Endodermal cell (in vitro differentiated cells): ENCODE measurements at places on chromosomes 5 and 9.

- DNase-seq, result no peak
These were observed 30.2 kb downstream of the UBQLN1 start for GRCh38 chr9:83677596-83677995.

- DNase-seq, result no peak
These were observed 274.4 kb downstream of the KCNN2 start for GRCh38 chr5:114636271-114636670.

DNA sequence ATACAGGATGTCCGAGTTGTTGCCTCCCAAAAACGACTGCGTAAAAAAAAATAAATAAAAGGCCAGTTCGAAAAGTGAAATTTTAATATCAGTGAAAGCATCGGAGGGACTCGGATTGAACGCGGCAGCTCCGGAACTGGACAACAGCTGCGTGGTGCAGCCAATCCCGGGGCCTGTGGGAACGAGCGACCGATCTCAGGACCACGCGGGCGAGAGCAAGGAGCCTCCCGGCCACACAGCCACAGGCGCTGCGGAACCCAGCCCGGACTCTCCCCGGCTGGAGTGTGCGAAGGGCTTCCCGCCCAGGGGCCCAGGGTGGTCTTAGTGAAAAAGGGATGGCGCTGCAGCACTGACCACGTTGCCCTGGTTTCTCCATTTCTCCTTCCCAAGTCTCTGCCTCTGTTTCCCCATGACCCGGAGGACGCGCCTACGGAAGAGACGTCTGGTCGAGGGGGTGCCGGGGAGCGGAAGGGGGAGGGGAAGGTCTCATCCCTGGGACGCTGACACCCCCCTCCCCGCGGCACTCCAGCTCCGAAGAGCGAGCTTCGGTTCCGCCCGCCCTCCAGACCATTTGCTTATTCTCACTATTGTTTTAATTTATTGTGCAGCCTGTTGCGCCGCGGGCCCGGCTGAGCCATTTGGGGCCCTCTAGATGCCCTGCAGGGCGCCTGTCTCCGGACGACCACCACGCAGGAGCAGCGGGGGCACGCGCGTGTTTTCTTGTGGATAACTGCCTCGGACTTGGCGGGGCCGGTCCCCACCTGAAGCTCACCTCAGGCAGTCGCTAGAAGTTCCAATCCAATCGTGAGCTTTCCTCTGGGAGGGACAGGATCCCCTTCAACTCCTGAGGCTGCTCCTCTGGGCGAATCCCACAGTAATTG lies 303.0 kb downstream of the PARP8 start:
- peak; percentile 75 for DNase-seq

GRCh38 chr9:90801973-90802322 lies 329 bp downstream of the SYK start:
- DNase-seq, result no peak

- DNase-seq, result no peak
These were observed 8.7 kb downstream of the PHF19 start for GRCh38 chr9:120868339-120868675.

GRCh38 chr9:86082870-86083269 lies 16.5 kb downstream of the GOLM1 start:
- DNase-seq, result no peak

- DNase-seq, result no peak
These were observed 123.5 kb upstream of the SLCO6A1 start for GRCh38 chr5:102622262-102622661.

GRCh38 chr5:112116371-112116770 lies 302.7 kb downstream of the EPB41L4A start:
- DNase-seq, result no peak

DNA sequence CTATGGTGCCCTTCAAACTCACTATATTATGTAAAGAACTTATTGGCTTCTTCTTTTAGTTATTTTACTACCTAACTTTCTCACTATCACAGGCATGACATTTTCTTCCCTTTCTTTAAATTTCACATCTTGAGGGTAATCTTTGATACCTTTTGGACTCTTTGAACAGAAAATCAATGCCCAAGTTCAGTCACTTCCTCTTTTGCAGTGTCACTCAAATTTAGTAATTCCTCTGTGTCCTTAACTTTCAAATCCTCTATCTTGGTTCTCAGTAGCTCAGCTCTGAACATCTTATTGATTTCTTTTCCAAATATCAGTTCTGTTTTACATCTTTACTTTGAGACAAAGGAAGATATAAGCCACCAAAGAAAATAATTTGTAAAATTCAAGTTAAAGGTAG lies 25.5 kb downstream of the CNTLN start:
- DNase-seq, result no peak
